IgD-negative memory B cell (primary cell): ENCODE measurements at places on chromosomes 5 and 9. TPM values are rescaled to one million over a fixed set of nuclear protein-coding genes. Genes with fewer than 3 reads are reported as not detected.

OR1J2 gene
- polyA plus RNA-seq, result not detected

PKD2L2 gene
- 0.46 TPM for polyA plus RNA-seq

OSMR gene
- not detected for polyA plus RNA-seq

PCDHGA10 gene
- polyA plus RNA-seq, result 0.15 TPM

NOXA1 gene
- 1.4 TPM for polyA plus RNA-seq

PCDHGA8 gene
- polyA plus RNA-seq, result not detected

ZNF462 gene
- polyA plus RNA-seq, result not detected

HOMER1 gene
- 1.8 TPM for polyA plus RNA-seq

PCDHGA2 gene
- polyA plus RNA-seq, result not detected

ZNF608 gene
- polyA plus RNA-seq, result 6.4 TPM

FAT2 gene
- not detected for polyA plus RNA-seq

ENDOG gene
- polyA plus RNA-seq, result 15.3 TPM
